ENCODE measurements at places on chromosomes 5 and 9. TPM values are rescaled to one million over a fixed set of nuclear protein-coding genes. Genes with fewer than 3 reads are reported as not detected.

The ABLIM3 gene
- total RNA-seq = 0.53 TPM

The SLC46A2 gene
- total RNA-seq = not detected

The SMIM33 gene
- 0.11 TPM for total RNA-seq

The PPP3R2 gene
- not detected for total RNA-seq

The FOXD4 gene
- total RNA-seq = not detected

DNA sequence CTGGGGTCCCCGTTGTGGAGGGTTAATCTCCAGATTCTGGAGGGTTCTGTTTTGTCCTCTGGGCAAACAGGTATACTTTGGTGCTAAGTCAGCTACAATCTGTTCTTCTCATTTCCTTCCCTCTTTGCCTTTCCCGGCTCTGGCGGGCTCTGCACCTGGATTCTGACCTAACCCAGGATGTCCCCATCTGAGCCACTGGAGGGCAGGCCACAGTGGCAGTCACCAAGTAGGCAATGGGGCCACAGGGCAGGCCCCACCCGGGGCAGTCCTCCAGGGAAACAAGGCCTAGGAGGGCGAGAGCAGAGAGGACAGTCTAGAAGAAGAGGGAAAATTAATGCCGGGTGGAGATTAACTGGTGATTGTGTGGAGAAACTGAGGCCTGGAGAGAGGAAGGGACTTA is 40.4 kb upstream of the HRH2 start:
- DNase-seq = no peak

DNA sequence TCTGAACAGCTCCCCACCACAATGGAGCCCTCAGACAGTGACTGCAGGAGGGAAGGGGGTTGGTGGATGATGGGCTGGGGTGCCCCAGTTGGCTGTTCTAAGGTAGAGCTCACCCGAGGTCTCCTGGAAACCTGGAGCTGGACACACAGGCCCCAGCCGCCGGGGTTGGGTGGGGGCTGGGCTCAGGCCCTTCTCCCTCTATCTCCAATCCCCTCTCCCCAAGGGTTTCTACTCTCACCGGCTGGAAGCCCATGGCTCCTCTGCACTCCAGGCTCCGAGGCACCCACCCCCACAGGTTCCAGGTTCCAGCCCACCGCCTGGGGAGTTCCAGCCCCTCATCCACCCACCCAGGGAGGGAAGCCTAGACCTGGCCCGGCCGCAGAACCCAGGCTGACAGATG is 766 bp downstream of the NR5A1 start:
- no peak for DNase-seq

The CCL28 gene
- total RNA-seq = 18.9 TPM

The PRLR gene
- 0.04 TPM for total RNA-seq

DNA sequence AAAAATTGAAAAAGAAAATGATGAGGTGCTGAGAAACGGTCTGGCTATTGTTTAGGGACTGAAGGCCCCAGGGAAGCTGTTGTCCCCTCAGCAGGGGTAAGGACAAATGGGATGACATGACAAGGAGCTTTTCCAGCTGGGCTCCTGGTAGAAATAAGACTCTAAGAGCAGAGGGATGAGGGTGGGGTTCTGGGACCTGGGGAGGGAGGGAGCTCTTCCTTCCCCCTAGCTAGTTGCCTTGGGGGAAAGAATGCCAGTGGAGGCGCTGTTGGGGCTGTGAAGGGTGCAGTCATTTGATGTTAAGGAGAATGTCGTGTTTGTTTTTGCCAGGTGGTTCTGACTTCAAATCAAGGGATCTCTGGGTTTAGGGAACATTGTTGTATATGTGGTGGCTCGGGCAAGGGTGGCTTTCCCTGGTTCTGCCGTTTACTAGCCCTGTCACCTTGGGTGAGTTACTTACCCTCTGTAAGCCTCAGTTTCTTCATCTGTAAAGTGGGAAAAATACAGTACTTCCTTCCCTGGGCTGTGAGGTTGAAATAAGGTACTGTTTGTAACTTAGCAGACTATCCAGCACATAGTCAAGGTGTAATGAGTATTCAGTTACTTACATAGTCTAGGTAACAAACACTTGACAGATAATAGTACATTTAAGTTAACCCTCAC is 47.8 kb downstream of the WWC1 start:
- no peak for DNase-seq

DNA sequence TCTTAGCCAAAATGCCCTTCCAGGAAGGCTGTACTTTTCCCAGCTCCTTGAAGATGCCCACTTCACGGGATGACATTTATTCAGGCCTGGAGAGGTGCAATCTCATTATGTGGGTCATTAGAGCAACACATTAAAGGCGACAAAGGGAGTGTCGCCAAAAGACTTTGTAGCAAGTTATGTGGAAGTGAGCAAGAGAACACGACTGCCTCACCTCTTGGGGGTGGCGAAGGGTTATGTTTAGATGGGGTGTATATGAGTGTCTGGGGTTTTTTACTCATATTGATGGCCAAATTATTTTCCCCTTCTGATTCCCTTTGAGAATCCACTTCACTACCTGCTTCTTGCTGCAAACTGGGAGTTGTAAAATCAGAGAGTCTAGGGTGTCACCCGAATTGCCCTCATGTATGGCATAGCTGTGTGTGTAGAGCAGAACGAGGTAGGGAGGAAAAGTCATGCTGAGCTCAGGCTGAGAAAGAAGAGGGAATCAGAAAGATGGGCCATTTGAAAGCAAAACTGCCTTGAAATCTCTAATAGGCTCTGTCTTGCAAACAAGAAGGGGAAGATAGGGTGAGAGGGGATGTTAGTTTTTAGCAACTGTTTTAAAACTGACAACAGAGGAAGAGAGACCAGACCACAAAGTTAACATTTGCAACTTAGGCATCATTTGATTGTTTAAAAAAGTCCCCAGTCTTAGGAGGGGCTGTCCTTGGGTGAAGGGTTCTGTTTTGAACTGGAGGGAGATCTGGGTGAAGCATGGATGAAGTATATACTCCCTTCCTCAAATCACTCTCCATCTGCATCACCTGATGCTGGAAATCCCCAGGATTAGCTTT is 97.1 kb upstream of the IL12B start:
- DNase-seq = no peak

GRCh38 chr9:5626727-5627634 is 1.9 kb upstream of the RIC1 start:
- DNase-seq = no peak

The SLC25A2 gene
- total RNA-seq = 0.23 TPM

The GABRA1 gene
- total RNA-seq = not detected

The PCDHGA8 gene
- not detected for total RNA-seq

The GABRP gene
- total RNA-seq = not detected

The KIF12 gene
- not detected for total RNA-seq

DNA sequence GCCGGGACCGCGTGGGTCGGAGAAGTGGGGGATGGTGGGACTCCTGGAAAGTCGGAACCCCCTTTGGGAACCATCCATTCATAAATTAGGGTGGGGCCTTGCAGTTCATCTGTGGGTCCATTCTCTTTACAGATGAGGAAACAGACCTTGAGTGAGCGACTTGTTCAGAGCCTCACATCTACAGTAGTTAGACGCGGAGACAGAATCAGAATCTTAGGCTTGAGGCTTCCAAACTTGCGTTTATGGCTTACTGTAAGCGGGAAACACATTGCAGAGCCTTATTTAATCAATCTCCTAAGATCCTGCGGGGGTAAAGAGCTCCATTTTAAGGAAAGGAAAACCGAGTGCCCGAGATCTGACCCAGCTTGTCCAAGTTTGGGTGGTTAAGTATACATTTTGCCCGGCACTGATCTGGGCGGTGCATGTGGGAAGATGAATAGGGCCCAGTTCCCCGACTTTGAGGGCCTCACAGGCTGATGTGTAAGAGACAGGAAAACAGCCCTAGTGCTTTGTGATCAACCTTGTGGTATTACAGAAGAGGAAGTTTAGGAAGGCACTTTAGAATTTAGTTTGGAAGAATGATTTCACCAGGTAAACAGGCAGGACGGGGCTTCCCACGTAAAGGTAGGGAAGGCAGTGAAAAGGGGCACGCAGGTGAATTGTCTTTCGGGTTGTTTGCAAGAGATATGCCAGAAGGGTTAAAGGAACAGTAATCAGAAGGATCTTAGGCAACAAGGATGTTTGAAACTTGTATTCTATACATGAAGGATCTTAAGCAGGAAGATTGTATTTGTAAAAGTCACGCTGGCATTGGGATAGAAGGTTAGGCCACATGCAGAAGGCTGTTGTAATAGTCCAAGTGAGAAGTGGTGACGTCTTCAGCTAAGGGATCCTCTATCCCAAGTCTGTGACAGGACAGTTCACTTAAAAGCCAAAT is 744 bp downstream of the TARS1 start:
- DNase-seq = peak; percentile 36

DNA sequence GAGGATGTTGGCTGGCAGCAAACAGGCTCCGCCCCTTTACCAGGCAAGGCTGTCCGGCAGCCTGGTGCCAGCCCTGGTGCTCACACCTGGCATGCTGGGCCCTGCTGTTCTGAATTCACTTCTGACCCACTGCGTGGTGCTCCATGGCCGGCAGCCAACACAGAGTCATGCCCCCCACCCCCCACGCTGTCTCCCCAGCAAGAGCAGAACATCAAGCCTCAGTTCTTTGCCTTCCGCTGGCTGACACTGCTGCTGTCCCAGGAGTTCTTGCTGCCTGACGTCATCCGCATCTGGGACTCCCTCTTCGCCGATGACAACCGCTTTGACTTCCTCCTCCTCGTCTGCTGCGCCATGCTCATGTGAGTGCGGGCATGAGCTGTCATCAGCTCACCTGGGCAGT is 12.6 kb upstream of the ENDOG start:
- no peak for DNase-seq

The RGS7BP gene
- total RNA-seq = not detected

- DNase-seq = no peak
Observed at GRCh38 chr9:88237479-88237961, 99.2 kb upstream of the SPATA31C2 start.

- no peak for DNase-seq
Observed at GRCh38 chr9:101848485-101848919, 110.1 kb upstream of the GRIN3A start.

- DNase-seq = no peak
Observed at GRCh38 chr5:1765880-1766235, 33.8 kb downstream of the MRPL36 start.

The ZNF883 gene
- 0.16 TPM for total RNA-seq

GRCh38 chr9:91586282-91586681 is 162.7 kb upstream of the NFIL3 start:
- no peak for DNase-seq

DNA sequence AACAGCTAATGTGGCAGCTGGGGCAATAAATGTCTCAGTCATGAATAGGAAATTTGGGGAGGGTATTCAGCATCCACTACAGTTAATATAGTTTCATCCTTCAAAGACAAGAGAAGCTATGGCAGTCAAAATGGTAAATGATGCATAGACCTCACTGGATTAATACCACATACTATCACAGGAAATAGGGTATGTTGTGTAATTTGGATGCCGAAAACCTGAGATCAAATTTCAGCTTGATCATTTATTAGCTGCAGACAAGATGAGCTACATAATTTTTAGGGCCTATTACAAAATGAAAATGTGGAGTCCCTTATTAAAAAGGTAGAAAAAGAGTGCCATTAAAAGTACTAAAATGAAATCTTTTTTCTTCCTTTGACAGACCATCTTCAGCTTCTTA is 112.6 kb upstream of the MTAP start:
- DNase-seq = no peak

DNA sequence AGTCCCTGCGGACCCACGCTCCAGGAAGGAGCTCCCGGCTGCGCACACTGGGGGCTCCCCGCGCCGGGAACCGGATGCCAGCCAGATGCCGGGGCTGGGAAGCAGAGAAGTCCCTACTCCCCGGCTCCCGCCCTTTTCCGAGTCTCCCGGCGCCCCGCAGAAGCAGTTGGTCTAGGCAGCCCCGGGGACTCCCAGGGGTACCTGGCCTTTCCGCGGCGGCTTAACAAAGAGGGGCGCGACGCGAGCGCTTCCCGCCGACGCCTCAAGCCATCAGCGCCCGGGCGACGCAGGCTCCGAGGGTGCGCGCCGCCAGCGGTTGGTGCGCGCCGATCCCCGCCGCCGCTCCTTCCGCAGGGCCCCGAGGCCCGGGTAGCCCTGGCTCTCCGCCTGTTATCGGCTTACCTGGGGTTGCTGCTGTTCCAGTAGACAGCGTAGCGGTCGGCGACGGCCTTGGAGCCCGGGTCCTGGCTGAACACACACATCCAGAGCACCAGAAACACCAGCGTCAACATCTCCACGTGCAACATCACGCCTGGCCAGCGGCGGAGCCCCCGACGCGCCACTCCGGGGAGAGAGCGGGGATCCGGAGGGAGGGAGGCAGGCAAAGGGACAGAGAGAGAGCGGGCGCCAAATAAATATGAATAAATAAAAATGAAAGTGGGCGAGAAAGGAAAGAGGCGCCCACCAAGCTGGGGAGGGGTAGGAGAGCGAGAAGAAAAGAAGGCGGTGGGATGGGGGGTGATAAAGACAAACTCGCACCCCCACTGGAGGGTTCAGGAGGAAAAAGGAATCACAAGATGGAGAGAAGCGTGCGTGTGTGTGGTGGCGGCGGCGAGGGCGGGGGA is 428 bp downstream of the EFNA5 start:
- DNase-seq = peak; percentile 23

The AGXT2 gene
- total RNA-seq = not detected

The RPL12 gene
- 1,979 TPM for total RNA-seq

DNA sequence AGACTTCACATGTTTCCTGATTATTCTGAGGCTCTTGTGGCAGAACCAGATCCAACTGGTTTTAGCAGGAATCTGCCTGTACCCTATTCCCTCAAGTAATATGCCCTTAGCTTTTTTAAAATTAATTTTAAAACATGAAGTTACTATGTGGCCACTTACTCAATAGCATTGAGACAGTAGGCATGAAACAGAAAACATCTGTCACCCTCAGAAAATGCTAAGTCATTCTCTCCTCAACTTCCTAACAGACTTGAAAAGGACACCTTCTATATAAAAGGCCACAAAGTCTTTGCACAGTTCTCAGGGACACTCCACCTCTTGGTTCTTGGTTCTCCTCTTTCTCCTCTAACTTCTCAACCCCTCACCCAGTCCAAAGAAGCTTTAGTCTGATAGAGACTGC is 277.8 kb downstream of the RAB3C start:
- DNase-seq = no peak

DNA sequence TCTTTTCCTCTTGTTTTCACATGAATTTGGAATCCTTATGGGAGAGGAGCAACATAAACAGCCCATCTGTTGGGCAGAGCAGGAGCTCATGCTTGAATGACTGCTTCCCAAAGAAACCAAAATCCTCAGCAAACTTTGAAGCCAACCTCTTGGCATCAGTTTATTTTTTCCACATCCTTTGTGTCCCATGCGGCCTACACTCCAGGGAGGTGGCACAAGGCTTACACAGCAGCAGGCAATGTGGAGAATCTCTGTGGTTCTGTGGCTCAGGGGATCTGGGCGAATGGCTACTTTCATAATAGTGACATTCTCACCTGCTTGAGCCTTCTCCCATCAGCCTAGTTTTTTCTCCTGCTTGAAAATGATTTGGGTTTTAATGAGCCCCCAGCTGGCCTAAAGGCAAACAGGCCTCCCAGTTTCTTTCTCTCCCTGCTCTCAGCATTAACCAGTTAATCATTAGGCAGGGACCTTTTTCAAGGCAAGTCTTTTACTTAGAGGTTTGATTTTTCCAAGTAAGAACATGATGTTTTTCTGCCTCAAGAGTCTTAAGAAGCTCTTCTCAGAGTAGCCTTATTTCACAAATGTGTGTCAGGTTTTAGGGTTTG is 370.3 kb downstream of the ARHGEF28 start:
- no peak for DNase-seq

- DNase-seq = no peak
Observed at GRCh38 chr5:127642949-127643348, 5.9 kb upstream of the CTXN3 start.

Measured in activated naive CD4-positive, alpha-beta T cell treated with anti-CD3 and anti-CD28 coated beads, Interleukin-2, amount 50 U/mL, for 72 hours (primary cell).